ENCODE measurements at places on chromosomes 6 and 20. TPM values are rescaled to one million over a fixed set of nuclear protein-coding genes. Genes with fewer than 3 reads are reported as not detected.

TMEM74B gene
- total RNA-seq: not detected

DNA sequence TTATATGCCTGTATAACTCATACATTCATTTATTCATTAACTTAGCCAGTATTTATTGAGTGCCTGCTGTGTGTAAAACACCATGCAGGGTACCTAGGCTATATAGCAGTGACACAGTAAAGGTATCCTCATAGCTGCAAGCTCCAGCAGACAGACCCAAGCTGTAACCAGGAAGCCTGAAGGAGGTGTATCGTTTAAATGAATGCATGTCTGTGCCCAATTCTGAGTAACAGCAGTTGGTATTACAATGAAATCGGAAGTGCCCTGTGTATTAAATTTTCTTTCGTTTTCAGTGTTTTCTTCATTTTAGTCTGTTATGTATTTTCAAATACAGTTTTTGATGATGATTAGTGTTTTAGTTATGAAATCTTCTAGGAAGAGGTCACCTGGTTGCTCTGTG is 485.8 kb upstream of the SOX4 start:
- no peaks in the 10 kb centered on the region for H3K36me3 ChIP-seq
- no peak overlapping the region for H3K4me3 ChIP-seq
- no peak overlapping the region for H3K27ac ChIP-seq

GRCh38 chr6:40822619-40823018 is 216.4 kb downstream of the UNC5CL start:
- no peaks in the 10 kb centered on the region for H3K36me3 ChIP-seq
- H3K4me1 ChIP-seq: no peaks in the 10 kb centered on the region
- peaks cover 3% of the 10 kb centered on the region for H3K27me3 ChIP-seq

DNA sequence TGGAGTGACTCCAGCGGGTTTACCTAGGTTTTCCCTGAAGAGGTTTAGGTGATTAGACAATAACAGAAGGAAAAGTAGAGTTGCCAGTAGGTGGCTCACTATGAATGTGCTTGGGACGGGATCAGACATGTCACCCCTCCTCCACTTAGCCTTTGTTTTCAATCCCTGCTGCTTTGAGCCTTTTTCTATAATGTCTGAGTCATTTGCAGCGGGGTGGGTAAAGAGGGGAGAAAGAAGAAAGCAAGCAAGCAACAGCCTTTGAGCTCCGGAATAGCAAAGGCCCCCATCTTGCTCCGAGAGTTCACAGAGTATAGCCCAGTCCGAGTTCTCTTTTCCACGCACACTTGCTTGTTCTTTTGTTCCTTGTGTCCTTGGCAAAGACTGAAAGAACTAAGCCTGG is 129.1 kb downstream of the PACRG start:
- H3K27ac ChIP-seq: peak overlapping the region; percentile 9
- no peaks in the 10 kb centered on the region for H3K36me3 ChIP-seq

DNA sequence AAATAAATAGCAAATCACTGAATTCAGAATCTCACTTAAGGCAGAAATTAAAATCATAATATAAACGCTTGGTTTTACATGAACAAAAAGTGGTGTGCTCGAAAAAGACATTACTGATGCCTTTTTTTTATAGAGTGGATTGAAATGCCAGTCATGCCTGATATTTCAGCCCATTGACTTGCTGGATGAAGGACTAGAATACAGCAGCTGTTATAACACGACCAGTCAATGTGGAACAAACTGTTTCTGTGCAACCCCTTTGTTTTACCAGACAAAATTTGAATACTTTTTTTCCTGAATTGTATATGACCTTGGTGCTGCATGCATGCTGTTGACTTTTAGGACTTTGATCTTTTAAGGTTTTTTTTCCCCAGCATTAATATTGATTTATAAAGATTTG is 150.0 kb downstream of the QKI start:
- no peak overlapping the region for H3K27ac ChIP-seq
- H3K27me3 ChIP-seq: no peaks in the 10 kb centered on the region
- peaks cover 7% of the 10 kb centered on the region for H3K4me1 ChIP-seq
- H3K4me3 ChIP-seq: no peak overlapping the region
- H3K36me3 ChIP-seq: no peaks in the 10 kb centered on the region
- no peak for DNase-seq

DNA sequence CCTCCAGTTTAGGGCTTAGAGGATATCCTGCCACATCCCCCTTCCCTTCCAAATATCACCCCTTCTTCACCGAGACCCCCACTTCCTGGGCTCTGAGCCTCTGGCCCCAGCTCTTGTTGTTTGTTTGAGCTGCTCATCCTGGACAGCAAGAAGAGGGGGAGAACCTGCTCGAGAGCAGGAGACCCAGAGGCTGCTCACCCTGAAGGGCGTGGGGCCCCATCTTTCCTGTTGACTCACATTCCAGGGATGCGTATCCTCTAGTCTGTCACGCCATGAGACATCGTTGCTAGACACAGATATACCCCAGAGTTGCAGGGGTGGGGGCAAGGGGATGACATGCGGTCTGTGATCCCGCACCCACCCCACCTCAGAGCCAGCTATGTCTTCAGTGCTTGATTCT is 5.7 kb upstream of the TNXB start:
- no peak overlapping the region for H3K4me3 ChIP-seq
- no peak for DNase-seq
- H3K27me3 ChIP-seq: no peaks in the 10 kb centered on the region

All from adrenal gland (tissue), 19 donors.